ENCODE measurements at places on chromosomes 7 and 10.
A peak's percentile ranks its signal among the peaks of the same experiment; 100 is the strongest.

DNA sequence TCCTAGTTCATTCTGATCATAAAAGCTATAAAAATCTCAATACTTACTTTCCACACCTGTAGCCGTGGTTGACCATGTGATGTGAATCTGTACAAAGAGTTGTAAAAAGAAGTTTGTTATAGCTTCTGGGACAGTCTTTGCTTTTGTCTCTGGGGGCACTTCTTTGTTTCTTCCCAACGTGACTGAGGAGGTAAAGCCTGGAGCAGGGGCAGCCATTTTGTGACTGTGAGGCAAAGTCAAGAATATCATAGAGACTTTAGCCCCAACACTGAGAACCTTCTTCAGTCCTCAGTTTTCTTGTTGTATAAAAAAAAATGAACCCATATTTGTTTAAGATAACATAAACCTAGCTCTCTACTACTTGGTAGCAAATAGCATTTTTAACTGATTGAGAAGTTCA is 29.4 kb upstream of the LYZL1 start:
- DNase-seq = no peak

- DNase-seq = no peak
Measured at GRCh38 chr10:78197628-78198272, 164.1 kb downstream of the RPS24 start.

DNA sequence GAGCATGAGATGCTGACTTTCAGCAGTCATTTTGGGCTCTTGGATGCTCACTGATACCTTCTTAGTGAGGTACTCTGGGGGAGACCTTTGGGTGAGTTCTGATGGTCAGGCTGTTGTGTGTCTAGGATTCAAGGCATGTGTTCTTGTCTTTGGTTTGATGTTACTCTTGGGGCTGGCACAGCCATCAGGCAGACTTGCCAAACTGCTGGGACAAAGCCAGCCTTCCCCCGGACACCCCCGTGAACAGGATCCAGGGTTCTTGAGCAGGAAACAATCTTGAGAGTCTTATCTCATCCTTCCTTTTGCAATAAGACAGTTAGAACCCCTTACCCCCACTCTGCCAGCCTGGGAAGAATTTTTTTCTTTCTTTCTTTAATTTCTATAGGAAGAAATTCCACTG is 42.2 kb downstream of the SUFU start:
- DNase-seq = peak; percentile 14

DNA sequence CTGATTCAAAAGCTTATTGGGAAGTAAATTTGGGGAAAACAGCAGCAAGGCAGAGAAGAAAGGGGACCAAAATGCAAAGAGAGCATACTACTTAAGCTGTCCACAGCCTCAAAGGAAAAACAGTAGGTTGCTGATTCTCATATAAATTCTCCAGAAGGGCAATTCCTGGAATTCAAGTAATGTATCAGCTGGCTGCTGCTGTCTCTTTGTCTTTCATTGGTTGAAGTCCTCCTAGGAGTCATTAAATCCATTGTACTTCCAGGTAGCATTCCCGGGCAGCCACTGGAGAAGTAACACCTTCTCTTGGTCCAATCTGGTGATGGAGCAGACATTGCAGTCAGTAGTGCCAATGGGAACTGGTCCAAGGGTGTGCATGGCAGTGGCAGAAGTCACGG is 22.7 kb downstream of the BET1 start:
- DNase-seq = peak; percentile 30

DNA sequence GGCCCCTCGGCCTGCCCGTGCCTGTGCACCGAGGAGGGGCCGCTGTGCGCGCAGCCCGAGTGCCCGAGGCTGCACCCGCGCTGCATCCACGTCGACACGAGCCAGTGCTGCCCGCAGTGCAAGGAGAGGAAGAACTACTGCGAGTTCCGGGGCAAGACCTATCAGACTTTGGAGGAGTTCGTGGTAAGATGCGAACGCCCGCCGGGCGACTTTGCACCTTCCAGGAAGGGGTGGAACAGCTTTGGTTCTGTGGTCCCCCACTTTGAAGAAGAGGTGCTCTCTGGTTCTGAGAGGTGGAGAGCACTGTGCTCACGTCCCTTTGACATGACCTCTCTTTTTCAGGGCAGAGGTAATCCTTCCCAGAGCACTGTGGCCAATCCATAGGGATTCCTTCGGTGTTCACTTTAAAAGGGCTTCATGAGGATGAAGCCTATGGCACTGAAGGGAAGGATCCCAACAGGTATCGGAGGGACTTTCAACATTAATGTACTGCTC is 2.6 kb downstream of the VWC2 start:
- DNase-seq = no peak

DNA sequence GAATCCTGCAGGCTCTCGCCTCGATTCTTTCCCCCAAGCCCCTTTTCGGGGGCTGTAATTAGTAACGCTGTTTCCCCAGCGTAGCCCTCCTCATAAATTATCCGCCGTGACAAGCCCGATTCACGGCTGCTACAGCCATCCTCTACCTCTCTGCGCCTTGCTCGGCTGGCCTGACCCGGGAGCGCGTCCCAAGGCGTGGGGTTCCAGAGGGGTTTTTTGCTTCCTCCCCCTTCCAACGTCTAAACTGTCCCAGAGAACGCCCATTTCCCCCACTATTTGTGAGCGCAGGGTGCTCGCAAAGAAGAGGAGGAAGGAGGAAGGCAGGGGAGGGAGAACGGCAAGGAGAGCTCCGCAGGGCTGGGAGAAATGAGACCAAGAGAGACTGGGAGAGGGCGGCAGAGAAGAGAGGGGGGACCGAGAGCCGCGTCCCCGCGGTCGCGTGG is 880 bp downstream of the HOXA5 start:
- no peak for DNase-seq

DNA sequence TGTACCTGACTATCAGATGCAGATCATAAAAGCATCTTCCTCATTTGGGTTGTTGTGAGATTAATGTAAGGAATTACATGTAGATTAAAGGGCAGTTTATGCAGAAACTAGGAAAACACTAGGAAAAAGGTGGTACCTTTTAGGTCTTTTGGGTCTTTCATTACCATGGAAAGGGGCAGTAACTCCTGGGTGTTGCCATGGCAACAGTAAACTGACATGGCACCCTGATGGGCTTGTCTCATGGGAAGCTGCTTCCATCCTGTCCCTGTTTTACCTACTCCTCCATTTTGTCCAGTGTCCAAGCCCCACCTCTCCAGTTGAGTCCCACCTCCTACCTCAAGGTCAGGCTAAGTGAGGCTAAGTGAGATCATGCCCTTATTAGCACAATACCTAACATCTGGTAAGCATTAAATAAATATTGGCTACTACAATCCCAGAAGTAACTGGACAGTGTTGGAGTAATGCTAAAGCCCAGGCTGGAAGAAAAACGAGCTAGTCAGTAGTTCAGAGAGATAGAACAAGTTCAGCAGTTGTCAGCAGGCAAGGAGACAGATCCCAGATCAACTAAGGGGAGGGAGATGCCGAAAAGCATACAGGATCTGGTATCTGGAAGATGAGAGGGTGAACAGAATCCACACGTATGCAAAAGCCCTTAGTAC is 240.0 kb upstream of the AUTS2 start:
- DNase-seq = no peak

DNA sequence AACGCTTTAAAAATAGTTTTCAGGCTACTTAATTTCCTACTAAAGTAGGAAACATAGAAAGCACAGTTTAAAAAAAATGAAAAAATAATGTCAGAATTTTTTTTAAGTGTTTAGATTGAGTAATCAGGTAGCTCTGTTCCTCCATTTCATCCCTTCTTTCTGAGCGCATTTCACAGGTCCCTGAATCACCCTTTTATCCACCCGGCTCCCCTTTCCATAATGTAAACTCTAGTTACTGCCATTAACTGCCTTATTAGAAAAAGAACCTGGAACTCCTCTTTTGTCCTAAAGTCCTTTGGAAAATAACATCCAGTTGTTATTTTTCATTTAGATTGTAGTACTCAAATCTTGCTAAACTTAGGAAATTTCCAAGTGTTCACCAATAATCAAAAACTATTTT is 5.8 kb downstream of the KCND2 start:
- DNase-seq = no peak

GRCh38 chr10:44465401-44466115 is 80.7 kb upstream of the CXCL12 start:
- peak; percentile 36 for DNase-seq

DNA sequence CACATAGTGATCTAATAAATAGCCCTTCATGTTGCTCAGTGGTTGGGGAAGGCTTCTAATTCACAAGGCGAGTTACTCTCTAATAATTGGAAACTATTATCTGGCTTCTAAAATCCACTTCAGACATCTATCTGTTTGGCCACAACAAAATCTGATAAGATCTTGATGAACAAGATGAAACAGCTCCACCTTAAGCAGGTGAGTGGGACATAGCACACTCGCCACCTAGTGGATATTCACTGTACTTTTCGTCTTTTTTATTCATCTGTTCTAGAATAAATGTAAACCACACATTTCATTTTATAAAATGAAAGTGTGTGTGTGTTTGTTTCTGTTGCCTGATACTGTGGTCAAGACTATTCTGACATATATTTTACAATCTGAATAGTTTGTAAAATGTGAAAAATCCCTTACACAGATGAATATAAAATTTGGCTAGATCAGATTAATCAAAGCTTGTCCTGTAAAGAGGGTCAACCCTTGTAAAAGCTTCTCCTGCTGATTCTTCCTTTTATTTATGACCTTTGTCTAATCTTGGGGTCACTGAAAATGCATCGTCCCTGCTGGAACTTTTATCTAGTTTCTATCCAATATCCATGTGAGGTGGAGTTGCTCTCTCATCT is 26.5 kb upstream of the CNTNAP2 start:
- peak; percentile 0 for DNase-seq

DNA sequence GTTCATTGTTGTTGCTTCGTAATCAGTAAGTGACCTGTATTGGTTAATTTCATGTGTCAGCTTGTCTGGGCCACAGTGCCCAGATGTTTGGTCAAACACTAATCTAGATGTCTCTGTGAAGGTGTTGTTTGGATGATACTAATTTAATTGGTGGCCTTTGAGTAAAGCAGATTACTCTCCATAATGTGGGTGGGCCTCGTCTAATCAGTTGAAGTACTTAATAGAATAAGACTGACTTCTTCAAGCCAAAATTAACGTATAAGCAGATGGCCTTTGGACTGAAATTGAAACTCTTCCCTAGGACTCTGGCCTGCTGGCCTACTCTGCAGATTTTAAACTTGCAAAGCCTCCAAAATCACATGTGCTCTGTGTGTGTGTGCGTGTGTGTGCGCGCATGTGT is 245.7 kb downstream of the GFRA1 start:
- no peak for DNase-seq

DNA sequence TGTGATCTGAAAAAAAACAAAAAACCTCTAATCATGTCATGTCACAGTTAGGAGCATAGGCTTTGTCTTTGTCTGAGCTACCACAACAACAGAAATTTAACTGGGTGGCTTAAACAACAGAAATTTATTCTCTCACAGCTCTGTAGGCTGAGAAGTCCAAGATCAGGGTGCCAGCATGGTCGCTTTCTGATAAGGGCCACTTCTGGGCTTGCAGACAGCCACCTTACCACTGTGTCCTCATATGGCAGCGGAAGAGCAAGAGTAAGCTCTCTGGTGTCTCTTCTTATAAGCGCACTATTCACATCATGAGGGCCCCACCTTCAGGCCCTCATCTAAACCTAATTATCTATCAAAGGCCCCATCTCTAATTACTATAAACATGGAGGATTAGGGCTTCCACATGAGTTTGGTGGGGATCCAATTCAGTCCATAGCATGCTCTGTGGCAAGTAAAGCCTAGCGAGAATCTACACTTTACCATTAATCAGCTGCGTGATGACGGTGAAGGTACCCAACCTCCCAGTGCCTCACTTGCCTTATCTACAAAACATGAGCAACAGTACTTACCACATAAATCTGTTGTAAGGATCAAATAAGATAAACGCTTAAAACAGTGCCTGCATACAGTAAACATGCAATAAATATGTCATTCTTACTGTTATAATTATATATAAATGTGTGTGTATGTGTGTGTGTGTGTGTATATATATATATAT is 17.3 kb downstream of the ZNF438 start:
- DNase-seq = no peak

DNA sequence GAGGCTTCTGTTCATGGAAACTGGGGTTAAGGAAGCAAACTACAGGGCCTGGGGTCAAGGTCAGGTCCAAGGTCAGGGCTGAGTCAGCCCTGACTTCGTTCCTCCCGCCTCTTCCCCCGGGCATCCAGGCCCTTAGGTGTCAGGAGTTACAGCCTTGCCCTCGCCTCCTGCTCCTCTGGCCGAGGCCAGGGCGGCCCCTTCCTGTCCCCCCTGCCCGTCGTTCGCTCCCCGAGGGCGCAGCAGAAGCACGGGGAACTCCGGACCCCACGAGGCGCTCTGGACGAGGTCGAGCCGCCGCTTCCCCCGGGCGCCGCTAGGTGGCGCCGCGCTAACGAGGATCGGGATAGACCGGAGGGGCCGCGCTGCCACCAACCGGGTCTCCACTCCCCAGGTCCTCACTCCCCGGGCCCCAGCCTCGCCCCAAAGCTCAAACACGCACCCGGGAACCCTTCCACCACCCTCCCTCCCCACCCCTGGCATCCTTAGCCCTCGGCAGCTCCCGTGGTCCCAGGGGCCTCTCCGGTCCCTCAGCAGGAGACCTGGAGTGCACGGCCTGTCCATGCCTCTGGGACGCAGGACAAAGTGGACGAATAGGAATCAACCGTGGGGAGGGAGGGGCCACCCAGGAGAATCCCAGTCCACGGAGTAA is 59.2 kb upstream of the MYL10 start:
- DNase-seq = peak; percentile 67

- DNase-seq = peak; percentile 59
Measured at GRCh38 chr7:75642810-75643486, 95.8 kb downstream of the HIP1 start.

DNA sequence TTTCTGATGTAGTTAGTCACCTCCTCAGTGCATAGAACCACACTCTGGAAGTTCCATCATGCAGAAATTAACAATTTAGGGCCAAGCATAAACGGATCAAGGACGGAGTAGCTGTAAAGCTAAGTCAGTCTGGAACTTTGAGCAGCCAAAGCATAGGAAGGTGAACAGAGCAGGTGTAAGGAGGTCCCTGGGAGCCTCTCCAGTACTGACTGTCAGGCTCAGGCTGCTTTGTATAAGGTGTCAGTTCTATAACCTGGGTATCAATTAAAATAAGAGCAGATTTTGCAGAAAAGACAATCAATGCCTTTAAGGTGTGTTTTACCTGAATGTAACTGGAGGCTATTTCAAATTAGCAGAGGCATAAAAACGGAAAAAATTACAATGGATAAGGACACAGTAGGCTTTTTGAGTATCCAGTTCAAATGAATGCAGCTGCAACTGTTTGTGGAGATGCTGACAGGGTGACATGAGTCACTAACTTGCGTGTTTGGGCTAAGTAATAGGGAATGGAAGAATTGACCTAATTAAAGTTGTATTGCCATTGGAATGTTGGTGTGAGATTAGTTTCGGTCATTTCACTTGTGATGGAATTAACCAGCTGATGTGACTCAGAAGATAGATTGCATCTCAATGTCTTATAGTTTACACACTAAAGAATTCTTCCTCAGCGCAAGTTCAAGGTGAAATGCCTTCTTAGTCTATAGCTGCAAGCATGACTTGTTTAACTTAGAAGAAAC is 417.9 kb upstream of the CNTNAP2 start:
- DNase-seq = no peak

All from EH (cell line).